ENCODE measurements at places on chromosomes 7 and 10.

- H3K4me3 ChIP-seq: no peak overlapping the region
- H3K27ac ChIP-seq: no peak overlapping the region
- H3K4me1 ChIP-seq: peaks cover 19% of the 10 kb centered on the region
- H3K36me3 ChIP-seq: no peaks in the 10 kb centered on the region
Observed at GRCh38 chr7:1062296-1063294, 18.2 kb downstream of the GPR146 start.

DNA sequence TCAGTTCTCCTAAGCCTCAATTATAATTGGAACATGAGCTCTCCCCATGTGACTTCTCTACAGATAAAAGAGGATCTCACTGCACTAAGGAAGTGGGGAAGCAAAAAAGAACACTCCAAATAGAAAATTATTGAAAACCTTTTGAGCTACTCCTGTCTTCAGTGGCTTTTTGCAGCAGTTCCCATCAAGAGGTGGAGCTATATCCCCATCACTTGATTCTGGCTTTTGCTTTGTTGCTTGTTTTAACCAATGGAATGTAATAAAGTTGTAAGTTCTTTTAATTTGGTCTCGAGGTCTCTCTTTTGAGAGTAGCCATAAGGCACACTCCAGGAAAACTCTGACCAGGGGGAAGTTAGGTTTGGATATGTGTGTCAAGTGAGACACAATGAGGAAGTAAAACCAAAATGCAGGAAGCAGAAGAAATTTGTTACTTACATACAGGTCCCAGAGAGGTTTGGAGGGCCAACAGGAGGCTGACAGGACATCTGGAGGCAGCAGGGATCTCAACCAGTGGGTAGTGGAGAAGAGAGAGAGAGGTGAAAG, 569.4 kb downstream of the HTR7 start:
- H3K4me1 ChIP-seq: no peaks in the 10 kb centered on the region
- H3K4me3 ChIP-seq: no peak overlapping the region
- no peak for DNase-seq
- H3K27me3 ChIP-seq: no peaks in the 10 kb centered on the region

- H3K4me3 ChIP-seq: no peak overlapping the region
- H3K27me3 ChIP-seq: no peaks in the 10 kb centered on the region
- DNase-seq: no peak
- no peaks in the 10 kb centered on the region for H3K4me1 ChIP-seq
Observed at GRCh38 chr10:29120216-29120615, 168.7 kb upstream of the LYZL1 start.

DNA sequence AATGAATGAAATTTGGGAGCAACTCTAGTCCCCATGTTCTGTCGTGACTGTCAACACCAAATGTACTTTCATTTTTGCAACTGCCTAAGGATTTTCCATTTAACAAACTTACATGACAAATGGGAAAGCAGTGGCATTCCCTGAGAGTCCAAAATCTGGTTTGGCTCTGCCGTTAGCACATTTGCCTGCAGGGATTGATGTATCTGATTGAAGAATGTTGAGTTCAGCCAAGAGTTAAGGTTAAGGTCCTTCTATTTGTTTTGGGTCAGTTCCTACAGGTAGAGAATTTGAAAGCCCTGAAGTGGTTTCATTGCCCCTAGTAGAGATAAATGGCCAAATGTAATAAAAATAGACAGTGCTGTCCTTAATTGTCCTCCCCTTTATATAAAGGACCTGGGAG, 406.5 kb upstream of the GALNT17 start:
- H3K36me3 ChIP-seq: no peaks in the 10 kb centered on the region
- H3K27me3 ChIP-seq: no peaks in the 10 kb centered on the region
- H3K4me1 ChIP-seq: no peaks in the 10 kb centered on the region
- DNase-seq: no peak
- H3K27ac ChIP-seq: no peak overlapping the region
- no peak overlapping the region for H3K4me3 ChIP-seq

GRCh38 chr10:125928928-125929585, 32.7 kb downstream of the FANK1 start:
- H3K36me3 ChIP-seq: no peaks in the 10 kb centered on the region
- H3K27me3 ChIP-seq: no peaks in the 10 kb centered on the region
- DNase-seq: no peak
- H3K27ac ChIP-seq: no peak overlapping the region

- H3K36me3 ChIP-seq: peaks cover 33% of the 10 kb centered on the region
- no peaks in the 10 kb centered on the region for H3K4me1 ChIP-seq
- no peak overlapping the region for H3K4me3 ChIP-seq
- no peaks in the 10 kb centered on the region for H3K27me3 ChIP-seq
- DNase-seq: peak; percentile 9
Observed at GRCh38 chr10:128080641-128081040, 45.6 kb downstream of the MKI67 start.

- H3K4me3 ChIP-seq: no peak overlapping the region
- no peaks in the 10 kb centered on the region for H3K27me3 ChIP-seq
- H3K4me1 ChIP-seq: no peaks in the 10 kb centered on the region
- DNase-seq: no peak
- no peak overlapping the region for H3K27ac ChIP-seq
Observed at GRCh38 chr7:101953248-101953819, 135.9 kb downstream of the CUX1 start.

- peak overlapping the region; percentile 22 for H3K4me3 ChIP-seq
- H3K4me1 ChIP-seq: peaks cover 13% of the 10 kb centered on the region
- DNase-seq: no peak
- H3K27me3 ChIP-seq: peaks cover 20% of the 10 kb centered on the region
- no peak overlapping the region for H3K27ac ChIP-seq
- H3K36me3 ChIP-seq: no peaks in the 10 kb centered on the region
Observed at GRCh38 chr7:130273081-130273932, 6.6 kb downstream of the CPA2 start.
